ENCODE measurements at places on chromosomes 7 and 10.

- no peak for DNase-seq
Measured at GRCh38 chr7:154857728-154858681, 144.9 kb downstream of the PAXIP1 start.

GRCh38 chr7:106031300-106032035 lies 68.4 kb downstream of the CDHR3 start:
- DNase-seq: no peak

- no peak for DNase-seq
Measured at GRCh38 chr10:3877211-3878000, 92.4 kb upstream of the KLF6 start.

DNA sequence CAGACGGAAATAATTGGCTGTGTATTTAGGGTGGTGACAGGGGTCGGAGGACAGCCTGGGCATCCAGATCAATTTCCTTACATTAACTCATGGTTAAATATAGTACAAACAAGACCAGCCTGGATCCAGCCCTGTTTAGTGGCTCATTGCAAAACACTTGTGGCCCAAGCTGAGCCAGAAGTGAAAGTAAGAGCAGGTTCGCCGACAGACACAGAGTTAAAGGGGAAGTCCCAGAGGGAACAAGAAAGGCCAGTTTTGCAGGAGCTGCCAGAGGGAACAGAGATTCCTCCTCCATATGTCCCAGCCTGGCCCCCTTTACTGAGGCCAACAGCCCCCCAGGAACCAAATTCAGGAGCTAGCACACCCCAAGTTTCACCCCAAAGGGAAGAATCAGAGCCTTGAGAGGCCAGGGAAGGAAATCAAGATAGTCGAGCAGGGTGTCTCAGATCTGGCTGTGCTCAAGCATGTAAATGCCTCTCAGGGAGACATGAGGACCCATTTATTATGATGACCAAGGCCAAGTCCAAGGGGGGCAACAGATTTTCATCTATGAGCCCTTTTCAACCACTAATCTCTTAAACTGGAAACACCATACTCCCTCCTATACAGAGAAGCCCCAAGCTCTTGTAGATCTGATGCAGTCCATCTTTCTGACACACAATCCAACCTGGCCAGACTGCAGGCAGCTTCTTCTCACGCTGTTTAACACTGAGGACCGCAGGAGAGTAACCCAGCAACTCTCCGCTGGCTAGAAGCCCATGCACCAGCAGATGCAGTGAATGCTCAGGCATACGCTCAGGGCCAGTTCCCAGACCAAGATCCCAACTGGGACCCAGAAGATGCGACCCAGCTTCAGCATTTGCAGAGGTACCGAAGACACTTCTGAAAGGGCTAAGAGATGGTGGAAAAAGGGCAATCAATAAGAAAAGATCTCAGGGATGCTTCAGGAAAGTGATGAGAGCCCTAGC lies 15.9 kb upstream of the ADCK2 start:
- DNase-seq: peak; percentile 51

- no peak for DNase-seq
Measured at GRCh38 chr7:87140271-87140748, 11.9 kb upstream of the DMTF1 start.

DNA sequence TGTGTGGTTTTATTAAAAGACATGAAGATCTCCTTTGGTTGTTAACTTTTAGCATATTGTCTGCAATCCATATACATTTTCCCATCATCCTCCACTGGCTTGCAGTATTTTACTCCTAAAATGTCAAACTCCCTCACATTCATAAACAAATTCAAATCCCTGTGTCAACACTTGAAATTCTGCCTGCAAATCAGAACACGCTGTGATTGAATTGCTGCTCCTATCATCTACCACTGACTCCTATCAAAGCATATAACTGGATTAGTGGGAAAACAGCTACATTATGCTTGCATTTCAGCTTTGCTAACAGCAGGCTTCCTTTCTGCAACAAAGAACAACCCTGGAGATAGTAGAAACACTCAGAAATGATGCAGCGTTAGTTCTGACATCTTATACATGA lies 281.8 kb upstream of the HGF start:
- DNase-seq: peak; percentile 19

DNA sequence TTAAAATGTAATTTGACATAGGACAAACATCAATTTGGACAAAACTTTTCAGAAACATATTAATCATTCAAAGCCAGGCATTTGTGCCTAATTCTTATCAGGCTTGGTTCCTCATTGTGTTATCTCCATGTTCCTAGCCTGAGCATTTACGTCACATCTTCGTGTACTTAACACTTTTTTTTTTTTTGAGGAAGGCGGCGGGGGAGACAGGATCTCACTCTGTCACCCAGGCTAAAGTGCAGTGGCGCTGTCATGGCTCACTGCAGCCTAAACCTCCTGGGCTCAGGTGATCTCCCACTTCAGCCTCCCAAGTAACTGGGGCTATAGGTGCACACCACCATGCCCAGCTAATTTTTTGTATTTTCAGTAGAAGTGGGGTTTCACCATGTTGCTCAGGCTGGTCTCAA lies 19.8 kb downstream of the HNRNPA2B1 start:
- no peak for DNase-seq

DNA sequence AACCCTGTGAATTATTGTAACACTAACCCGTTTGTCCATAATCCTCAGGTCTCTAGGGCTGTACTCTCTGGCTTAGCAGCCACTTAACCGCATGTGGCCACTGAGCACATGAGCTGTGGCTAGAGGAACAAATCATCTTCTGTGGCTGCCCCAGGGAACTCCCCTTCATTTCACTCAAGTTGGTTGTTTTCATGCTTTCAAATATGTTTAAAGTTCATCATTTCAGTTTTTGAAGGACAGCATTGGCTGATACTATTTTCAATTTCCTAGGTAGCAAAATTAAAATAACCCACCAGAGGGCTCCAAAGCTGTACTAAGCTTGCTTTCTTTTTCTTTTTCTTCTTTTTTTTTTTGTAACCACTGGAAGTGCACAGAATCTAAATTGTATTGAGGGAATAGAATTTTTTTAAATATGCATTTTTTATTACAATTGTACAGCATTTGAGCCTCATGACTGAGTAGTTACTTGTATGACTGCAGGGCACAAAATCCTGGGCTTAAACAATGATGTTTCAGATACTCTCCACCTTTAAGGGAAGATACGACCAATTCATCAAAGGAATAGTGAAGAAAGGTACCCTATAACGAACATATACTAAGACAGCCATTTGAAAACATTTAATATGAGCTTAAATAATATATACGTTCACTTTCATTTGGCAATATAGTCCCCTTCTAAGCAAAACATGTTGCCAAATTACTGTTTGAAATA lies 38.6 kb downstream of the MRC1 start:
- DNase-seq: peak; percentile 36

- DNase-seq: no peak
Measured at GRCh38 chr10:70678757-70679489, 6.6 kb downstream of the ADAMTS14 start.

- no peak for DNase-seq
Measured at GRCh38 chr10:118473305-118473960, 122.0 kb downstream of the PRLHR start.

DNA sequence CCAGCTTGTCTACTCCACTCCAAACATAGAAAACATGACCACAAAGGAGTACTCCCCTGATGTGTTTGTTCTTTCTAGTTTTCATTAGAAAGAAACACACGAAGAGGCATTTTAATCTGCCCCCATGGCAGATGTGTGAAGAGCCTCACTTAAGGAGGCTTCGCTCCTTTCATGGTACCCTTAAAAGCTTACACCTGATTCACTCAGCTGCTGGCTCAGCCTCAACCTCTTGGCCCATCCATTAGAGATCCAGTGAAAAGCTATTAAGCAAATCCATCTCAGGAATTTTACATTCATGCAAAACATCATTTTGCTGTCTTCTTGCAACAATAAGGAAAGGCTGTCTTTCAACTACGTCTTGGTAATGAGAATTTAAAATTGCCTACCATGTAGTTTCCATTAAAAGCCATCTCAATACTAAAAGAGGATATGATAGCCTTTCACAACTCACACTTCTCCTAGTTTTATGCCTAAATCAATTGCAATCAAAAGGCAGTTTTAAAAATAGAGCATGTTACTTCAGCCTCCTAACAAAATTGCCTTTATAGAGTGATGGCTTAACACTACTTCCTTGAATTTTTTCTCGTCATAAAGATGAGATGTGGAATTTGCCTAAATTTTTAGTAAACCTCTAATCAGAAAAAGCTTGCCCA lies 22.7 kb downstream of the MACC1 start:
- no peak for DNase-seq

DNA sequence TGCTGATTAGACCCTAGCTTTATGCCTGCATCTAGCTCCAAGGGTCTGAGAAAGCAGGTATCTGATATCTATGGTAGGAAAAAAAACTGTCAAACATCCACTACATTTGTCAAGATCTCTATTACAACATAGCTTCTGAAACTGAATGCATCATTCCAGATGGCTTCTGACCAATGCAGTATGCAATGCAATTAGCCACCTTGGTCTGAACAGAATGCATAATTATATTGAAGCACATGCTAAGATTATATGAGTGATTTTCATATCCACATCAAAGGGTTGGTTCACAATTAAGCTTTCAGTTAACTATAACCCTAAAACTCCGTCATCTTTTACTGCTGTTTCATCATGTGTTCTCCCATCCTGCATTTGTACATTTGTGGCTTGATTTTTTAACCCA lies 271.4 kb downstream of the POLR1F start:
- no peak for DNase-seq

- no peak for DNase-seq
Measured at GRCh38 chr10:20005638-20006037, 189.4 kb downstream of the PLXDC2 start.

DNA sequence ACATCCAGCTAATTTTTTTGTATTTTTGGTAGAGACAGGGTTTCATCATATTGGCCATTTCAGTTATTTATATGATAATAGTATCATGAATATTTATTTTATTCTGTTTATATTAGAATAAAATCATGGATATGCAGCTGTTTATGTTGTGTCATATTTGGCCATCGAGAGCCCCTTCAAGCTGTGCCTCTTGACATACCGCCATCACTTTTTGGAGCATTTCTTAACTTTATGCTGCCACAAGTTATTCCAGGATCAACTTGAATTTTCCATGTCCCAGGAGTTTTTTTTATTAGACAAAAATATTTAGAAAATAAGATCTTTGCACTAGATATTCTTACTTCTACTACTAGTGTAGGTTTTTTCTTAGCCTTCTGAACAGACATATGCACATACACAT lies 1067.0 kb upstream of the LRRTM3 start:
- DNase-seq: no peak

- peak; percentile 74 for DNase-seq
Measured at GRCh38 chr7:151085691-151086620, at the start of gene AGAP3. Gene AGAP3 (plus strand): TSS chr7:151086475. CDS start chr7:151086742, 267 bp downstream.

GRCh38 chr7:116231949-116232348 lies 21.6 kb downstream of the TES start:
- DNase-seq: peak; percentile 70

- DNase-seq: no peak
Measured at GRCh38 chr7:117143580-117143979, 179.3 kb downstream of the WNT2 start.

GRCh38 chr7:1819259-1819841 lies 149.3 kb downstream of the ELFN1 start:
- no peak for DNase-seq

DNA sequence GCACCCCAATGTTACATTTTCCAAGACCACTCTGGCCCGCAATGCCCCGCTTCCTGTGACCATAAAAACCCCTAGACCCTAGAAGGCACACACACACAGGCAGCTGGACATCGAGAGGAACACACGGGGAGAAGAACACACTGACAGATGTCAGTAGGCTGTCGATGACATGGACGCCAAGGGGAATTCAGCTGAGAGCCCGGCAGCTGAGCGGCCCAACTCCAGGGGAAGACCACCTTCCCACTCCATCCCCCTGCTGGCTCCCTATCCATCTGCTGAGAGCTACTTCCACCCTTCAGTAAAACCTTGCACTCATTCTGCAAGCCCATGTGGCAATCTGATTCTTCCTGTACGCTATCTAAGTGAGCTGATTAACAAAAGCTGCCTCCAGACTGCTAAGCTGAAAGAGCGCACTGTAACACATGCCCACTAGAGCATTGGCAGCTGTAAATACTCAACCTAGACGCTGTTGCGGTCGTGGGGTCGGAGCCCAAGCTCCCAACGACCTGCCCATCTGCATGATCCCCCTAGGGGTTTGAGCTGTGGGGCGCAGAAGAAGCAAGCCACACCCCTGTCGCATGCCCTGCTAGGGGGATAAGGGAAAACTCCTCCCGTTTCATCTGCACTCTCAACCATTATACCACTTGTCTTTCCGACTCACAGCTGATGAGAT lies 843.6 kb upstream of the POT1 start:
- no peak for DNase-seq

DNA sequence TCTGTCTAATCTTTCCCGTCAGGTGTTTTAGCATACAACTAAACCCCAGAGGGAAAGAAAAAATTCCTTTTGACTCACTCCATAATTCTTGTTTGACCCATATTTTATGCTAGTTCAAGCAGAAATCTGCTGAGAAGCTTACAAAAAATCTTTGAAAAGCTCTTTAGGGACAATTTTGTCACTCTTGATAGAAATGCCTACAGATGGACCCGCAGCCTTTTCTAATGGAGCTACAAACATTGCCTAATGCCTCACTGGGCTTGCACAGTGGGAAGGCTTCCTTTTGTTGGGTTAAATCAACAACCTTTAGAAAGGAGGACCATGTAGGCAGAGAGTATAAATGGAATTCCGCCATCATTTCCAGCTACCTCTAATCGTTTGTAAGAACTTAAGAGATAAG lies 344.5 kb downstream of the PCLO start:
- DNase-seq: no peak

GRCh38 chr10:98684019-98684899 lies 237.5 kb upstream of the HPS1 start:
- DNase-seq: no peak

DNA sequence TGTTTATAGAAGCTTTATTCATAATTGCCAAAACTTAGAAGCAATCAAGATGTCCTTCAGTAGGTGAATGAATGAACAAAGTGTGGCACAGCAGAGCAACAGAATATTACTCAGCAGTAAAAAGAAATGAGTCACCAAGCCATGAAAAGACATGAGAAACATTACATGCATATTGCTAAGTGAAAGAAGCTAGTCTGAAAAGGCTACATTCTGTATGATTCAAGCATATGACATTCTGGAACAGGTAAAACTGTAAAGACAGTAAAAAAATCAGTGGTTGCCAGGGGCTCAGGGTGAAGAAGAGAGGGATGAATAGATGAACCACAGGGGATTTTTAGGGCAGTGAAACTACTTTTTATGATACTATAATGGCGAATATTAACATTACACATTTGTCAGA lies 80.9 kb upstream of the APBB1IP start:
- no peak for DNase-seq

Measured in fibroblast of upper back skin (primary cell).